DMS53 (cell line): ENCODE measurements at places on chromosomes 12 and 14.

GRCh38 chr14:21382886-21383847, 652 bp downstream of the SUPT16H start:
- peak; percentile 56 for DNase-seq

DNA sequence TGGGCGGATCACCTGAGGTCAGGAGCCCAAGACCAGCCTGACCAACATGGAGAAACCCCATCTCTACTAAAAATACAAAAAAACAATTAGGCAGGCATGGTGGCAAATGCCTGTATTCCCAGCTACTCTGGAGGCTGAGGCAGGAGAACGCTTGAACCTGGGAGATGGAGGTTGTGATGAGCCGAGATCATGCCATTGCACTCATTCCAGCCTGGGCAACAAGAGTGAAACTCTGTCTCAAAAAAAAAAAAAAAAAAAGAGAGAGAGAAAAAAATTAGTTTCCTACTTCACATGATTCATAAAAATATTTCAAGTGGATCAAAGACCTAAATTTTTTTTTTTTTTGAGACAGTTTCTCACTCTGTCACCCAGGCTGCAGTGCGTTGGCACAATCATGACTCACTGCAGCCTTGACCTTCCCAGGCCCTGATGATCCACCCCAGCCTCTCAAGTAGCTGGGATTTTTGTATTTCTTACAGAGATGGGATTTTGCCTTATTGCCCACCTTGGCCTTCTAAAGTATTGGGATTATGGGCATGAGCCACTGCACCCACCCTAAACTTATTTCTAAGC, 24.9 kb downstream of the FCF1 start:
- peak; percentile 20 for DNase-seq

DNA sequence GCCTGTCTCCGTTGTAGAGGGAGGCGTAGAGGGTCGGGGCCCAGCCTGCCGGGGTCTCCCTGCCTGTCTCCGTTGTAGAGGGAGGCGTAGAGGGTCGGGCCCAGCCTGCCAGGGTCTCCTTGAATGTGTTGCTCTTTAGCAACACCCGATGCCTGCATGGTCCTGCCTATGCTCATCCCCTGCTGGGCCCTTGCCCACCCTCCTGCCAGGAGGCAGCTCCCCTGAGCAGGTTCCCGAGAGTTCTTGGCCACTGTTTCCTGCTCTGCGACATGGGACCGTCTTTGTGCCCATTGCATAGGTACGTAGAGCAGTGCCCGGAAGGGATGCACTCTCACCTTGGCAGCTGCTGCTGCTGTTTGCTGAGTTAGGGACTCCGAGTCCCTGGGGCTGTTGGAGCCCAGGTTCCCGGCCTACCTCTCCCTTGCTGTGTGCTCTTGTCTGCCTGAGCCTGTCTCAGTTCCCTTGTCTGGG, 3.3 kb downstream of the KIF26A start:
- DNase-seq: no peak

DNA sequence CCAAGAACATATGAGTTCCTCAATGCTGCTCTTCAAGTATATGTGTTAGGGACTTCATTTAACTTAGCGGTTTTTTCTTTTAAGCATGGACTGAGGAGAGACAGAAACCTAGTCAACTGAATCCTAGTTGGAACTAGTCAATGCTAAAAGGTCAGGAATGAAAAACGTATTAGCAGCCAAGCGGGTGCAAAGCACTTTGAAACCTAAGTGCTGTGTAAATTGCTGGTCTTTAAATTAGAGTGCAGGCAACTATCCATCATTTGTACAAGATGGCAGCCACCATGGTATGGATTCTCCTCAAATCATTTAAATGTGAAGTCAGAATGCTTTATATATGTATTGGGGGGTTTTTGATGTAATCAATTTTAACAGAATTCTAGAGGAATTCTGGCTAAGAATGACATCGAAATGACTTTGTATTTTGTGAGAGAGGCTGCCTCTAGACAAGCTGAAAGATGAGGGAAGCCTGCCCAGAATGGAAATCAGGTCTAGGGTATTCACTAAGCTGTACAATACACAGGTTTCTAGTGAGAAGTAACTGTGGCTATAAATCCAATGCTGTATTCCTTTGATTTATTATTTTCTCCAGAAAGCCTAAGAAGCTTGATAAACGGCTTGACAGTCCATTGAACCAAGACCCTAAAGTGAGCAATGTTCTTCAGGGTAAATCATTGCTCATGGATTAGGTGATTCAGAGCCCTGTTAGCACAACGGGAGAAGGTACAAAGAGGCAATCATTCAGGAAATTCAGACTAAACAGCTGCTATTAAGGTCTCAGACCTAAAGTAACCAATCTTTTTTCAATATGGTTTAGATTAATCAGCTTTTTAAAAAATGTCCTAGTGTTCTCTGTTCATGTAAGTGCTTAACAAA, 198.8 kb downstream of the ANO2 start:
- no peak for DNase-seq

DNA sequence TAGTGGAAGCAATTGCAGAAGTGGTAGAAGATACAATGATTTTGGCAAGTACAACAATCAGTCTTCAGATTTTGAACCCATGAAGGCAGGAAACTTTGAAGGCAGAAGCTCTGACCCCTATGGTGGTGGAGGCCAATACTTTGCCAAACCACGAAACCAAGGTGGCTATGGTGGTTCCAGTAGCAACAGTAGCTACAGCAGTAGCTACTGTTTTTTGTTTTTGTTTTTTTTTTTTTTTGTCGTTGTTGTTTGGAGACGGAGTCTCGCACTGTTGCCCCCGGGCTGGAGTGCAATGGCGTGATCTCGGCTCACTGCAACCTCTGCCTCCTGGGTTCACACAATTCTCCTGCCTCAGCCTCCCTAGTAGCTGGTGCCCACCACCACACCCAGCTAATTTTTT, 47.4 kb downstream of the IFNG-AS1 start:
- no peak for DNase-seq

DNA sequence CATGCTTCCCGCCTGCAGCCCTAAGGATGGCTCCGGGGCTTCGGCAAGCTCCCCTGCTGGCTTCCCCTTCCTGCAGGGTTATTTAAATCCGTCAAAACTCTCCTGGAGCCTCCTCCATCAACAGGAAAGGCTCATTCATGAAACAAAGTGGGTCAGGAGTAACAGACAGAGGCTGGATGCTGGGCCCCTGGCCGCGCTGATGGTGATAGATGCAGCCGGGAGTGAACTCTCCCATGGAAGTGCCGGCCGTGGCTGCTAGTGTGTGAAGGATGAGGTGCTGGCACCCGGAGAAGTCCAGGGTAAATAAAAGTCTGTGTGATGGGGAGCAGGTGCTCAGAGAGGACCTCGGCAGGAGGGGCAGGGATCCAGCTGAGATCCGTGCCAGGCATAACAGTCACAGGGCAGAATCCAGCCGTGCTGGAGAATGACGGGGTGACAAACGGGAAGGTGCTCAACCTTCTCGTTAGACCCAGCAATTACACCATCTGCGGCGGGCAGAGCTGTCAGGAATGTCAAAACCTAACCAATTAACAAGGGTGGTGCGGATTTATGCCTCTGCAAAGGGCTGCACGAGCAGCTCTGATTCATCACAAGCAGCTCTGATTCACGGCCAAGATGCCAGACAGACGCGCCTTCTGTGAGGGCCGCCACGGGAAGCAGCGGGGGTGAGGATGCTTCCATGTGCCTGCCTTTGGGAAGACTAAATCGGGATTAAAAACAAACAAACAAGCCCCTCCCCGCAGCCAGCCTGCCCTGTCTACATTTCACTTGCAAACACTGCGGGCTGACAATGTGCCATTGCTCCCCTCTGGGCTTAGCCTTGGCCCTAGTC, 55.6 kb downstream of the SYNE3 start:
- peak; percentile 37 for DNase-seq

DNA sequence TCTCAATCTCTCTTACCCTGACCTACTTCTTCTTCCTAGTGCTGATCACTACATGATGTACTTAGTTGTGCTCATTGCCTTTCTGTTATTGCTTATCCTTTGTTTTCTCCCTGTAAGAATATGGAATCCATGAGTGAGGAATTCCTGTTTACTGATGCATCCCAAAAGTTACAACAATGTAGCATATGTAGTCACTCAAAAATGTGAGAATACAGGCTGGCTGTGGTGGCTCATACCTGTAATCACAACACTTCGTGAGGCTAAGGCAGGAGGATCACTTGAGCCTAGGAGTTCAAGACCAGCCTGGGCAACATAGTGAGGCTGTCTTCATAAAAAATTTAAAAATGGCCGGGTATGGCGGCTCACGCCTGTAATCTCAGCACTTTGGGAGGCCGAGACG, 8.0 kb upstream of the WDR20 start:
- no peak for DNase-seq

- no peak for DNase-seq
Observed at GRCh38 chr12:46660276-46660675, 165.5 kb downstream of the SLC38A4 start.

DNA sequence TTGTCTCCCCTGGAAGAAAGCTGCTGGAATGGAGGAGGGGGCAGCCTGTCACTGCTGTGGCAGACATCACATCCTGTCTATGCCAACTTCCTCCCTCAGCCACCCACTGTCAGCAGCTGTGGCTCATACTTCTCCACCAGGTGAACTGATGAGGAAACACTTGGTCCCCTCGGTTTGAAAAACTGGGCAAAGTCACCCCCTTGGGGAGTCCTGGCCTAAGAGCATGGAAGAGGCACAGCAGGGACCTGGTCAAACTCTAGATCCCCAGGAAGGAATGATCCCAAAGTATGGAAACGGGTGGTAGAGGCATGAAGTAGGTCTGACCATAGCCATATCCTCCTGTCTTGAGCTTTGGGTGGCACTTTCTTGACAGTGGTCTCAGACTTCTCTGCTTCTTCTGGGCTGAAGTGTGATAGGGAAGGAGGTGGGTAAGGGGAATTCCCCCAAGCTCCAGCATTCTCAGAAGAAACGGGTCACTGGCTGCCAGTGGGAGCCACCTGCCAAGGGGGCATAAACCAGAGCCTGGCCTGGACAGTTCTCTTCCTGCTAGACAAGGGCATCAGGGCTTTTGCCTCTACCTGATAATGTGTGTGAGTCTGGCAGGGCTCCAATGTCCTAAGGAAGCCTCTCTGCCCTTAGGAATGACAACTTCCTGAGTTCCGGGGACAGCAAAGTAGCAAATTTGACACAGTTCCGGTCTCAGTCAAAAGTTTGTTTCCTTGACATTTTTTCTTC, 36.0 kb downstream of the FMNL3 start:
- DNase-seq: no peak
